ENCODE measurements at places on chromosomes 3 and 15.

DNA sequence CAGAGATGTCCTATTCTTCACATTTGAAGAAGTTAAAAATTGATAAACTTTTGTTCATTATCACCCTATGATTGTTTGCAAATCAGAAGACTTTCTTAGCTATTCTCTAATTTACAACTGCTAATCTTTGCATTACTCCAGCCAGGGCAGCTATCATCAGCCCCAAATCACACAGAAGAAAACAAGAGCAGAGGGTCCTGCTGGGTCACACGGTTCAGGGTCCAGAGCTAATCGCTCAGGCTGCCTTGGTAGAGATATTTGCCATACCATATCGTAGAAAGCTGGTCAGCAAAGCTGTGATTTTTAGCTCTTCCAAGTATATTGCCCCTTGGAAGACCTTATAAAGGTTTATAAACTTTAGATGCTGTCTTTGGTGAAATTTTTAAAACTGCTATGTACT, 181.4 kb downstream of the MAGI1 start:
- no peak for DNase-seq

DNA sequence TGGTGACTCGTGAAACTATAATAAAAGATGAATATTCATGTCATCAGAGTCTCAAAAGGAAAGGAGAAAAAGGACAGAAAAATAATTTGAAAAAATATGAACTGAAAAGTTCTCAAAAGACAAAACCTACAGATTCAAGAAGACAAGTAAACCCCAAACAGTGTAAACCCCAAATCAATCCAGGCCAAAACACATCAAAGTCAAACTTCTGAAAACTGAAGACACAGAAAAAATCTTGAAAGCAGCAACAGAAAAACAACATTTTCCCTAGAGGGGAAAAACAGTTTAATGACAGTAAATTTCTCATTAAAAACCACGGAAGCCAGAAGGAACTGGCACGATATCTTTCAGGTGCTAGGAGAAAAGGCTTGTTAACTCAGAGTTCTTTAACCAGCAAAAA, 143.8 kb downstream of the PEAK1 start:
- no peak for DNase-seq

GRCh38 chr15:29890336-29891095, 68.2 kb upstream of the TJP1 start:
- no peak for DNase-seq

GRCh38 chr3:8893001-8893400, 70.3 kb downstream of the RAD18 start:
- no peak for DNase-seq

GRCh38 chr3:32132121-32132520, 25.7 kb downstream of the GPD1L start:
- DNase-seq: no peak

DNA sequence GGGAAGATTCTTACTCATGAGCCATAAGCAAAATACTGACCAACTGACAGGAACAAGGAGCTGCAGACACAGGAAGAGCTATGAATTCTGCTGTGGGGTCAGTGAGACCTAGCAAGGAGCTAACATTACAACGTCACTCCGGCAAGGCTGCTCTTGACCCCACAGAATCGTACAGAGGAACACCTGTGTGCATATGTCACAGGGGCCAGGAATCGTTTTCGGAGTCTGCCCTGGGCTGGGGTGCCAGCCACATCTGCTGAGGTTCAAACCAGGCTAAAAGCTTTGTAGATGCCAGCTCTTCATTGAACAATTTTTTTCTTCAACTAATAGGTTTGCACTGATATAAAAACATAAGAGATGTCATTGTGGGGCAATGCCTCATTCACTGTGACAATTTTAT, 82.6 kb downstream of the LRRK1 start:
- no peak for DNase-seq

GRCh38 chr3:33174711-33175414, 43.7 kb downstream of the SUSD5 start:
- DNase-seq: no peak

DNA sequence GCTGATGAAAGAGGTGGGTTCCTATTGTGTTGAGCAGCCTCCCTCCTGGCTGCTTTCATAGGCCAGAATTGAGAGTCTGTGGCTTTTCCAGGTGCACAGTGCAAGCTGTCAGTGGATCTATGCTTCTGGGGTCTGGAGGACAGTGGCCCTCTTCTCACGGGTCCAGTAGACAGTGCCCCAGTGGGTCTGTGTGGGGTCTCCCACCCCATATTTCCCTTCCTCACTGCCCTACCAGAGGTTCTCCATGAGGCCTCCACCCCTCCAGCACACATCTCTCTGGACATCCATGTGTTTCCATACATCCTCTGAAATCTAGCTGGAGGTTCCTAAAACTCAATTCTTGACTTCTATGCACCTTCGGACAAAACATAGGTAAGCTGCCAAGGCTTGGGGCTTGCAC, 201.2 kb downstream of the FAM43A start:
- DNase-seq: no peak

DNA sequence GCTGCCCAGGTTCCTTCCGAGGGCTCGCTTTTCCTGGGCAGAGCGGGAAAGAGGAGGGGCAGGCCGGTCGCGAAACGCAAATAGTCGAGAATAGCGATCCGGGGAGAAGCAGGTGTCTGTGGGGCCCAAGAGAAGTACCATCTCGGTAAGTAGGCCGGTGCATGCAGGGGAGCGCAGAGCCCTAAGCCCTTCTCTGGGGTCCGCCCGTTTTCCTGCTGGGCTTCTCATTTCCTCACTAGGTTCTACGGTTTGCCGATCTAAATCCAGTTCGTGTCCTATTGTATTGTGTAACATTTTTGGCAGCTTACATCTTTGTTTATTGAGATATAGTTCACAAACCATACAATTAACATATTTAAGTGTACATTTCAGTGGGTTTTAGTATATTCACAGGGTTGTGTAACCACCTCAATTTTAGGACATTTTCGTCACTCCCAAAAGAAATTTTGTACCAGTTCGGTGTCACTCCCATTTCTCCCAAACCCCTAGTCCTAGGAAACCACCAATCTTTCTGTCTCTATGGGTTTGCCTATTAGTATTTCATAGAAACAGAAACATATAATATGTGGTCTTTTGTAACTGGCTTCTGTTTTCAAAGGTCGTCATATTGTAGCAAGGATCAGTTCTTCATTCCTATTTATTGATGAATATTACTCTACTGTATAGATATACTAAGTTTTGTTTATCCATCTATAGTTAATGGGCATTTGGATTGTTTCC, 6.8 kb upstream of the TRIM69 start:
- peak; percentile 65 for DNase-seq

DNA sequence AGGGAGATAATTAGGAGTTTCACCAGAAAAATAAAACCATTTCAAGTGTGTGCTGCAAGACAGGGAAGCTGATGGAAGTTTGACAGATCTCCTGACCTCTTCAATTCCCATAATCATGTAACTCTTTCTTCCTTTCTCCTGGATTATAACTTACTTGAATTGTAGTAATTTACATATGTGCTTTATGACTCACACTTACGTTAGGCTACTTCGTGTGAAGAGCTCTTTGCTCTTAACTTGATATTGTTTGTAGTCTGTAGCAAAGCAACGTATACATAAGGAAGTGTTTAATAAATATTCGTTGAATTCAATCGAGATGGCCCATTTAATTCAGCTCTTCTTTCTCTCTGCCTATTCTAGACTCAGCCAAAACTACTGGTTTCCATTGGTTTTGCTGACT, 23.5 kb downstream of the ROBO2 start:
- no peak for DNase-seq

- DNase-seq: no peak
These were observed 5.7 kb downstream of the SLC28A1 start for GRCh38 chr15:84889991-84890669.

GRCh38 chr3:59938828-59939227, 889.0 kb upstream of the CFAP20DC start:
- DNase-seq: no peak

DNA sequence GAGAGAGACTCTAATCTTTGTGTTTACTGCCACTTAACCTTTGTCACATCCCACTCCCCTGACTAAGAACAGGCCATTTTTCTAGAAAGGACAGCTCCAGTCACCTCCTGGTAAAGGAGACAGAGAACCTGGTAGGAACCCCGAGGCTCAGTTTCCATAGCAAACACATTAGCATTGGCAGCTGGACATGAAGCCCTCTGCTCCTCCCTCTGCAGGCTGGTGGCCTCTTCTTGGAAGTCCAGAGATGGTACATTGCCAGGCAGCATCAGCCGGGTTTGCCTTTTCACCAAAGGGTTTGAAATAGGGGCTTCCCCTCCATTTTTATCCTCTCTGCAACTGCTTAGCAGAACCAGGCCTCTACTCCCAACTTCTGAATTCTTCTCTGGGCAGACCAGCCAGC, 213.4 kb upstream of the SEMA6D start:
- no peak for DNase-seq

DNA sequence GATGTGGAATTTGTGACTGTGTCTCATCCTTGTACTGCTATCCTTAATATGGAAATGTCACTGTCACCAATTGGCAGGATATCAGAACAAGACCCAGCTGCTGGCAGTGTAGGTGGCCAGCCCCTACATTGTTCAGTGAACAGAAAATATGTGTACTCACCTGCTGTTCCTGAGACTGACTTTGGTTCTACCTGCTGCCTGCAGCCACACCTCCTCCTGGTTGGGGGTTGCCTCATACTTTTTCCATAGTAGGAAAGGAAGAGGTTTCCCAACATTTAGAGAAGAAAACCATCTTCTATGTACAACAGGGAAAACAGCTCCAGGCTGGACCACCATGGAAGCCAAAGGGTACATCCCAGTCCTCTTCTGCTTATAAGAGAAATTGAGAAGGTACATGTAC, 35.9 kb downstream of the SLC12A1 start:
- peak; percentile 94 for DNase-seq

DNA sequence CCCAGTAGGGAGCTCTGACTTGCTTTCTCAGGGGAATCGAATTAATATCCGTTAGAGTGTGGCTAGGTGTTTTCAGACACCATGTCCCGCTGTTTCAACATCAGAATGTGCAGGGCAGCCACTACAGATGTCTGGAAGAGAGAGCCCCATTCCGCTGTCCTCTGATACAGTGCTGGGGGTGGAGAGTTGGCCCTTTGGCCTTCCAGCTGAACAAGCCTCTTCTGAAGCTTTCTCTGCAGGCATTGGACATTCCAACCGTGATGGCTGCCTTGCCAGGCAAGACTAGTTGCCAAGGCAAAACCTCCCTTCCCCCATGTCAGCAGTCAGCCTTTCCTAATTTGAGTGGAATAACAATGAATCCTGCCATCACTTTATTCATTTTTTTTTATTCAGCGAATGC, 1.5 kb downstream of the FAH start:
- no peak for DNase-seq

DNA sequence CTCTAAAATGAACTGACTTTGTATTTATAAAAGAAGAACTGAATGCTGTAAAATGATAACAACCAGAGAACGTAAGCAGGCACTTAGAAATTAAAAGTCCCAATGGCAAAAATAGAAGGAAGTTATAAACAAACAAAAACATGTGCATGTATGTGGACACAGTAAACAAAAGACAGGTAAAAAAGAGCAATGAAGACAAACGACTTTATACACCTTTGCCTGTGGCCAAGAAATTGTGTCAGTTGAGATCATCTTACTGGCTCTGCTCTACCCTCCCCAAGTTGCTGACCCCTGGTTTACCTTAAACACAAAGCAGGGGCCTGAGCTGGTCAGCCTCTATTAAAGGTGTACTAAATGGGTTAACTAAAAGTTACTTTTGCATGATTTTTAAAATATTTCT, 41.7 kb upstream of the GP5 start:
- DNase-seq: peak; percentile 27

- DNase-seq: no peak
These were observed 315.0 kb downstream of the OXSM start for GRCh38 chr3:26104851-26105251.

DNA sequence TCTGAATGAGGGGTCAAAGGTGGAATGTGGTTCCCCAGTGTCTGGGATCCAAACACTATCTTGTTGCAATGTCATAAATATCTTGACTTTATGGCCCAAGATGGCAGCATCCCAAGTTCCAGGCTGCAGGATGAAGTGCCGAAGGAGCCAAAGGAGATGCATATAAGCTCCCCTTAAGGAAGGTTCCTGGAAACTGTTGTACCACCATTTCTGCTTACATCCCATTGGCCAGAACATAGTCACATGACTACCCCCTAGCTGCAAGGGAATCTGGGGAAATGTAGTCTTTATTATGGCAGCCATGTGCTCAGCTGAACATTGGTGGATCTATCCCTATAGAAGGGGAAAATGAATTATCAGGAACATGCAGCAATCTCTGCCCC, 54.3 kb downstream of the BDH1 start:
- DNase-seq: no peak

GRCh38 chr3:136023264-136023978, 57.9 kb downstream of the PPP2R3A start:
- no peak for DNase-seq

GRCh38 chr3:1955170-1955569, 143.5 kb upstream of the CNTN4 start:
- DNase-seq: no peak

DNA sequence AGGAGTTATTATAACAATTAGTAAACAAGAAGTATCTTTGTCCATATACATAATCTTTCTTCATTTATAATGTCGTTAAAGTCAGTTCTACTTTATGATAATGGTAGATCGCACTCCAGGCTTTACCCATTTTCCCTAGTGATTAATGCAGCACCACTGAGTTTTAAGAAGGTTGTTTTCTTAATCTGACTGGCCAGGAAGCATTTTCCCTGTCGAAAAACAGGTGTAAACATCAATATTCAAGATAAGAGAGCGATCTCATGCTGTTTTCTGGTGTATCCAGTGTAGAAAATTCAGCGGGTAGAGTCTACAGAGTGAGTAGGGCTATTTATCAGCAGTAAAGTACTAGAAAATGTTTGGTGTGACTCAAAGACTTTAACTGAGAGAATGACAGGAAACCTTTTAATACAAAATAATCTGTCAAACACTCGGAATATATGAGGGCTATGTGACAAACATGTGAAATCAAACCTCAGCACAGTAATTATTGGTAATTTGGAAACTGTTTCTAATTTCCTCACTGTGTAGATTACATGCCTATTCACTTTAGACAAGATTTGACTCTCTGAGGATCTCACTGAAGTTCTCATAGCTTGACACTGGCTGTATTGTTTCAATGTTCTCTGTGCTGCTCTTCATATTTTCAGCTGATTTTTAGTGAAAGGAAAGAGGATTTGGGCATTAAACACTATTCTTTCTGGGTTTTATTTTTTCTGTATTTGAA, 1013.2 kb downstream of the VGLL3 start:
- no peak for DNase-seq

- no peak for DNase-seq
These were observed 571.8 kb upstream of the IL12A start for GRCh38 chr3:159416856-159417255.

- DNase-seq: no peak
These were observed 200.6 kb upstream of the ATP11B start for GRCh38 chr3:182592747-182593146.

GRCh38 chr3:16452261-16452660, 61.2 kb downstream of the RFTN1 start:
- DNase-seq: no peak

DNA sequence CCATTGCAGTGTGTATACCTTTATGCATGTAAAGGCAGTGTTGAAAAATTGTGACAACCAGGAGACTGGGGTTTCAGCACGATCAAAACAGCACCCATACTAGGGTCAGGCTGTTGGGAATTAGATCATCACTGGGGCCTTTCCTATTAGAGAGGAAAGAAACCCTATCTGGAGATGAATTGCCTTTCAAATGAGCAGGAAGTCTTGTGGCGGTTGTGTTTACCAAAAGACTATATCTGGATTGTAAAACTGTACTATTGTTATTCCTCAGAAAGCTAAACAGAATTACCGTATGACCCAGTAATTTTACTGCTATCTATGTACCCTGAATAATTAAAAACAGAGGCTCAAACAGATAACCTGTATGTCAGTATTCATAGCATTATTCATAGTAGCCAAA, 10.1 kb downstream of the UBE2E1 start:
- no peak for DNase-seq
